ENCODE measurements at places on chromosomes 13 and 19.

GRCh38 chr19:8316351-8317125 is 4.6 kb downstream of the NDUFA7 start:
- DNase-seq: no peak

- DNase-seq: no peak
Measured at GRCh38 chr19:57870225-57870624, 18.6 kb downstream of the ZNF814 start.

- no peak for DNase-seq
Measured at GRCh38 chr13:98910501-98910951, 67.3 kb downstream of the DOCK9 start.

- no peak for DNase-seq
Measured at GRCh38 chr13:40679480-40679985, 13.1 kb upstream of the FOXO1 start.

DNA sequence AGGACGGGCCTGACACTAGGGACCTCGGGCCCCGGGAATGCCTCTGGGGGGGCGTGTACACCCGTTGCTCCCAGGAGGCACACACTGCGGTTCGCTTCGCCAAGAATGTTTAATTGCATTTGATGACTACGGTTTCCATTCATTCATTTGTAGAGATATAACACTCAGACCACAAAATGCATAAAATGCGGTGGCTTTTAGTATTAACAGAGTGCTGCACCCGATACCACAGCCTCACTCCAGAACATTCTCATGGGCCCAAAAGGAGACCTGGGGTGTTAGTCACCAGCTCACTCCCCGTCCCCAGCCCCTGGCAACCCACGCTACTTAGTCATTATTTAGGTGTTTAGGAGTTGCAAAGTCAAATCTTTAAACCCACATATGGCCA is 21.8 kb downstream of the HCN2 start:
- peak; percentile 30 for DNase-seq

DNA sequence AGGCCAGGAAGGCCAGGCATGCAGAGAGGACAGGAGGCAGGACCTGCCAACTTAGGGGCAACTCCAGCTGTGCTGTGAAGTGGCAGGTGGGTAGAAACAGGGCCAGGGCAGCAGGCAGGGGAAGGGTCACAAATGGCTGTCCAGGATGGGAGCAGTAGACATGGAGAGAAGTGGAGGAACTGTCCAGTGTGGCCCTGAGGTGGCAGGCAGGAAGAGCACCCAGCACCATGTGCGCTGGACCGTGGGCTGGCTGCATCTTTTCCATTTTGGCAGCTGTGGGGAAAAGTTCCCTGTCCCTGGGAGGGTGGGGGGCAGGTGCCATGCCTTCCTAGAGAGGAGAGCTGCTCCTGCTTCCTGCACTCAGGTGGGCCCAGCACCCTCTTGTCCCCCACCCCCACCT is 13.8 kb downstream of the DEDD2 start:
- DNase-seq: no peak

- no peak for DNase-seq
Measured at GRCh38 chr19:11860721-11861120, 12.2 kb downstream of the ZNF439 start.

- DNase-seq: no peak
Measured at GRCh38 chr13:113226873-113227450, 17.5 kb downstream of the CUL4A start.

- no peak for DNase-seq
Measured at GRCh38 chr19:5966941-5967340, 11.0 kb downstream of the RANBP3 start.

DNA sequence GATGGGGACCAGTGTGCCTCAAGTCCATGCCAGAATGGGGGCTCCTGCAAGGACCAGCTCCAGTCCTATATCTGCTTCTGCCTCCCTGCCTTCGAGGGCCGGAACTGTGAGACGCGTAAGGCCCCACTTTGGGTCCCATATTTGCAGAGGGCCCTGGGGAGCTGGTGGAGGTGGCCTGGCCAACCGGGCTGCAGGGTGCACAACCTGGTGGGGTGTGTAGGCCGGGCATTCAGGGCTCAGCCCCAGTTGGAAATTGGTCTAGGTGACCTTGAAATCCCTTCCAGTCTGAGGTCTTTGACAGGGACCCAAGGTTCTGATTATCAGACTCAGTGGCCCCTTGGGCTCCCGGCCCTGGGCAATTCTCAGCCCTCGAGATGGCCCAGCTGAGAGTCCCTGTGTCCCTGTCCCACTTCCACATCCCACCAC is 8.3 kb downstream of the F7 start:
- DNase-seq: no peak

GRCh38 chr19:33673996-33674625 is 52.4 kb downstream of the CHST8 start:
- DNase-seq: no peak

DNA sequence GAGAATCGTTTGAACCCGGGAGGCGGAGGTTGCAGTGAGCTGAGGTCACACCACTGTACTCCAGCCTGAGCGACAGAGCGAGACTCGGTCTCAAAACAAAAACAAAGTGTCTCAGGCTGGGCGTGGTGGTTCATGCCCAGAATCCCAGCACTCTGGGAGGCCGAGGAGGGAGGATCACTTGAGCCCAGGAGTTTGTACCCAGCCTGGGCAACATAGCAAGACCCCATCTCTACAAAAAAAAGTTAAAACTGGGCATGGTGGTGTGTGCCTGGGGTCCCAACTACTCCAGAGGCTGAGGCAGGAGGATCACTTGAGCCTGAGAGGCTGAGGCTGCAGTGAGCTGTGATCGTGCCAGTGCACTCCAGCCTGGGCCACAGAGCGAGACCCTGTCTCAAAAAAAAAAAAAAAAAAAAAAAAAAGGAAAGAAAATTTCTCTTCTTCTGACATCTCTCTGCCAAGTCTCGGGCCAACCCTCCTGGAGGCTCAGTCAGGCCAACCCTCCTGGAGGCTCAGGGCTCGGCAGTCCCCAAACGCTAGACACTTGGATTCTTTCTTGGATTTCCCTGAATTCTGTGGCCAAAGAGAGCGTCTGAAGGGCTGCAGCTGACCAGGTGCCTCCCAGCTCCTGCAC is 26.3 kb downstream of the ARID3A start:
- no peak for DNase-seq

DNA sequence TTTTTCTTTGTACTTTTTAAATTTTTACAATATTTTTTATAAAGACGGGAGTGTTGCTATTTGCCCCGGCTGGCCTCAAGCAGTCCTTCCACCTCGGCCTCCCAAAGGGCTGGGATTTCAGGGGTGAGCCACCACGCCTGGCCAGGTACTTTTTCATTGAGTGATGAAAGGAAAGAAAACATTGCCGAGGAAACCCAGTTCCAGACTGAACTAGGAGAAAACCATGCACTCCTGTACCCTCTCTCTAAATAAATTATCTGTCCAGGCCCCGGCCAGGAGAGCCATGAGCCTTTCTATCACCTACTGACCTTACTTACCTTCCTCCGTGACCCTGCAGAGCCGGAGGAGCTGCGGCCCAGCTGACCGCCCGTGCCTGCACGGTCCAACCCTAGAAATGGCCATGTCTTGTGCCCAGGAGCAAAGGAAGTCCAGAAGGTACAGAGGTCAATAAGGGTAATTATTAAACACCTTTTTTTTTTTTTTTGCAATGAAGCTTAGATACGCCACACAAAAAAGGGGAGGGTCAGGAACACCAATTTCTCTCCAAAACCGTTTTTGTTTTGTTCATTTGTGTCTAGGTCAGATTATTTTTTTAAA is at the start of gene SLC7A9:
SLC7A9 (minus strand) TSS at position 399 of the 597 bp plus-strand sequence. CDS start 1,233 bp downstream, outside the sequence.
- no peak for DNase-seq

- no peak for DNase-seq
Measured at GRCh38 chr13:35768073-35768472, 291.6 kb upstream of the MAB21L1 start.

DNA sequence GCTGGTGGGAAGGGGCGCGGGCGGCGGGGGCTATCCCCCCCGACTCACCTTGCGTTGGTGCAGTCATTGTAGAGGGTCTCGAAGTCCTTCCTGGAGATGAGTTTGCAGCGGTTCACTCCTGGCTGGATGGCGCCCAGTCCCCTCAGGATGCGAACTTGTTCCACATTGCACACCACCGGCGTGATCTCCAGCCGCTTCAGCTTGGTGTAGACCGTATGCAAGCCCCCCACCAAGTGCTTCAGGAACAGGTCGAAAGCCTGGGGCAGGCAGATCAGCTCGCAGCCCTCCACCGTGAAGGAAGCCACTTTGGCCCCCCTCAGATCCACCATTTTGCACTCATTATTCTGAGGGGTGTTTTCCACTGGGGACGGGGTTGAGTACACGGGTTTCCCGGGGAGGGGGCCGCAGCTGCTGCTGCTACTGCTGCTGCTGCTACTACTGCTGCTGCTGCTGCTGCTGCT is 1.1 kb downstream of the DACH1 start:
- no peak for DNase-seq

GRCh38 chr13:111017755-111018459 is 97.2 kb upstream of the ARHGEF7 start:
- DNase-seq: no peak

GRCh38 chr19:45074744-45075300 is 1.5 kb downstream of the ZNF296 start:
- DNase-seq: no peak

GRCh38 chr13:49436890-49437289 is 7.0 kb downstream of the CAB39L start:
- DNase-seq: no peak

DNA sequence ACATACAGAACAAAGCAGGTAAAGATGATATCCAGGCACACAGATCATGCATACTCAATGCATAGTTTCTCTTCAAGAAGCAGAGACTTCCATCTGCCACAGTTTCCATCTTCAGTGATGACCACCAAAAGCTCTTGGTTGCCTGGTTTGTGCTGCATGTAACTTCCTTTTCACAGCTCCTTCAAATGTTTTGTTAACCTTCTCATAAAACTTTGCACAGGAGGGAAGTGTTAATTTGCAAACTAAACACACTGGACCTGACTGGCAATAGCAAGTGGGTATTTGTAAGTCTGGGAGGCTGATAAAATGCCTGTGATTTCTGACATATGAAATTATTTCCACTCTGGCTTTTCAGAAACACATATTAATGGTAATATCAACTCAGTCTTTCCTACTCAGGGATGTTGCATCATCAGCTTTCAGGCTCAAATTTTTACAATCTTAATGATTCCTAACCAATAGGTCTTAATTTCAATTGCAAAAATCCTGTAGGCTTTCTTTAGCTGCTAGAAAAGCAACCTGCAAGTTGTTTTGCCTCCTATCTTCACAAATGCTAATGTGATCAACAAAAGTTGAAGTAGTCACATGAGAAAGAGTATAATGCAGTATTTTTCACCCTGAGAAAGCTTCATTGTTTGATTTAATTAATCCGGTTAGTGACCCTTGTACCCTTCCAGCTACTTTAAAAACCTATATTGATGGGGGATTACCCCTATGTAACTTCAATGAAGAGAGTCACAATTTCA is 575.6 kb downstream of the DIAPH3 start:
- no peak for DNase-seq

DNA sequence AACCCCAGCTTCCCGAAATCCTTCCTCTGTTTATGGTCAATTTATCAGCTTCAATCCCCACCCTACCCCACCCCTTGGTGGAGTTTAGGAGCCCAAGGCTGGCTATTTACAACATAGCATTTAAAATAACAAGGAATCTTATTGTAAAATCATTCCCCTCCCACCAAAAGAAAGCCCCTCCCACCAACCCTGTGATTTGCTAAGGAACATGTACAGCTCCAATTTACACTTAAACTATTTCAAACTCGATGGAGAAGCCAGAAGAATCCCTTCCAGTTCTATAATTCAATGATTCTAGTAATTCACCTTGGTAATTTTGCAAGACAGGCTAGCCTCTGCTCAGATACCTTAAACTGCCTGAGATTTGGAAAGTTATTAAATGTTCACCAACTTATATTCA is 3.0 kb downstream of the LATS2 start:
- no peak for DNase-seq

DNA sequence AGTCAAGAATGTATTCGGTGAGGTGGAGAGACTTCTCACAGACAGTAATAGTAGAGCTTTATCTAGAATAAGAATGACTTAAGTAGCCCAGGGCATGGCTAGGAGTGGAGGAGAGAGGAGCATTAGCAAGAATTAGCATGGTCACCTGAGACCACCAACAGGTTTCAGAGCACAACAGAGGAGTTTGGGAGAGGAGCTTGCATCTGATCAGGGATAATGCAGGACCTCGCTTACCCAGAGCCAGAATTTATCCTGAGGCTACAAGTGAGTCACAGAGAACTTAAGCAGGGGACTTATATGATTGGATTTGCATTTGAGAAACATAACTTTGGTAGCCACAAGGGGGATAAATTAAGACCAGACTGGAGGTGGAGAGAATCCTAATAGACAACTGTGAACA is 102.1 kb upstream of the FNDC3A start:
- DNase-seq: no peak

- no peak for DNase-seq
Measured at GRCh38 chr19:43527860-43528622, 1.0 kb upstream of the ETHE1 start.

- DNase-seq: no peak
Measured at GRCh38 chr13:26989957-26990713, 181.5 kb downstream of the USP12 start.

GRCh38 chr19:56671613-56671994 is at the start of gene ZNF835:
Gene ZNF835, minus strand, starts transcription at chr19:56671757. Its CDS starts 6,559 bp downstream, at chr19:56665198.
- peak; percentile 74 for DNase-seq

GRCh38 chr19:29255912-29256311 is 43.0 kb upstream of the UQCRFS1 start:
- no peak for DNase-seq

DNA sequence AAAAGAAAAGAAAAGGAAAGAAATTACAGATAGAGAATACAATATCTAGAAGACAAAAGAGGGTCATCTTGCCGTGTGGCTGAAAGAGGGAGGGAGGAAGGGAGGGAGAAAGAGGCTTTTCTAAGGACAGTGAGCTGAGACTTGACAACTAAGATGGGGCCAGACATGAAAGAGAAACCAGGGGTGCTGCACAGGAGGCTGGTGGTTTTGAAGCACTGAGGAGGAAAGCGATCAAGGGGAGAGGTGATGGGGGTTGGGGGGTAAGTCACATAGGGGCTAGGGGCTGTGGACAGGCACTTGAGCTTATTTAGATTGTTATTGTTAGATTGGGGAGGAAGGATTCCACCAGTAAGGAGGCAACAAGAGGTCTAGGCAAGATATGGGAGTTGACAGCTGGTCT is 17.3 kb downstream of the PNPLA6 start:
- no peak for DNase-seq

DNA sequence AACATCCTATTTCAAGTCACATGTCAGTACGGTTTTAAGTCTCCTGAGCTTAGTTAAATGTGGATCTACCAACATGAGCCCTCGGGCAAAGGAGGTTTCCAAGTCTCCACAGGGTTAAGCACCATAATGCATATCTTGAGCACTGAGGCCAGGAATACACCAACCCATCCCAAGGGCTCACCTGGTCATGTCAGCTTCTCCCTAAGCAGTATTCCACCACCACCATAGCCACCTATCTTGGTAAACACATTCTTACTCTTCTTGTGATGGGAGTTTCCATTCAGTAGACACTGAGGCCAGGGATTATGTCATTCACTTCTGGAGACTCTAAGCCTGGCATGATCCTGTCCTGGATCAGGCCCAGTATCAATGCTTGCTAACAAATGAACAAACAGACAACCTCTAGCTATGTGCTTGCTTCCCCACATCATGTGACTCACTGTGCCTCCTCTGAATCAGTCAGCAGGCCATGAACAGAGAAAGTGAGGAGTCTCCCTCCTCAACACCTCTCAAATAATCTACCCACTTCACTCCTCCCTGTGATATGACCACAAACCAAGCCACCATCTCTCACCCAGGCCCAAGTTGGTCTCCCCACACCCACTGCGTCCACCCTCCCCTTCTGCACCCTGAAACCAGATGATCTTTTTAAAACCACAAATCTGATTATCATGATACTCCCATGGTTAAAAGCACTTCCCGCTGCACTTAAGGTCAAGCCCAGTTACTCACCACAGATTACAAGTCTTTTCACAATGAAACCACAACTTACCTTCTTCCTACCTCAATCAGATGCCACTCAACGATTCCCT is 5.8 kb downstream of the PEG3 start:
- no peak for DNase-seq

All from stimulated activated CD4-positive, alpha-beta T cell treated with anti-CD3 and anti-CD28 coated beads, Interleukin-1b, Interleukin-23, amount 100 ng/mL, for 1 hour (primary cell).